ENCODE measurements at places on chromosomes 4 and X. TPM values are rescaled to one million over a fixed set of nuclear protein-coding genes. Genes with fewer than 3 reads are reported as not detected.

ANXA3 gene
- total RNA-seq = 2.2 TPM

WAS gene
- 0.48 TPM for total RNA-seq

NMU gene
- total RNA-seq = 0.80 TPM

LANCL3 gene
- under 0.01 TPM for total RNA-seq

TEX13B gene
- not detected for total RNA-seq

CD40LG gene
- not detected for total RNA-seq

FSTL5 gene
- 0.13 TPM for total RNA-seq

PHOX2B gene
- total RNA-seq = not detected
